ENCODE measurements at places on chromosomes 4 and X.
A peak's percentile ranks its signal among the peaks of the same experiment; 100 is the strongest.

DNA sequence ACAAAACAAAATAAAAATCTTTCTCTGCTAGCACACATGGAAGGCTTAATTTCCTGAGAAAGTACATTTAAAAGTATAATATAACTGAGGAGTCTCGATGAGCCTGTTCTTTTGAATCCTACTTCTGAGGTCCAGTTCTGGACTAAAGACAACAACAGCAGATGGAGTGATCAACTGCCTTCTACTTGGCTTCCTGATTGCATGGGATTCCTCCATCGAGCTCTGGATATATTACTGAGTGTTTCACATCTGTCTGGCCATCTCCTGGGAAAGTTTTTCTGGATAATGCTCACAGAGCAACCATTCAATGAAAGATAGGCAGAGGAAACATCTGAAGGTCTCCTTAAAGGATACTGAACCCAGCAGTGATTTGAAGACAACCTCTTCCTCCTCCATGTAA, 42.6 kb downstream of the KDR start:
- no peak for DNase-seq

GRCh38 chrX:115652221-115652620, 91.2 kb downstream of the PLS3 start:
- no peak for DNase-seq

- DNase-seq: no peak
These were observed 133.3 kb downstream of the DCK start for GRCh38 chr4:71126719-71127118.

- no peak for DNase-seq
These were observed 12.1 kb downstream of the ELF4 start for GRCh38 chrX:130098210-130098552.

- peak; percentile 45 for DNase-seq
These were observed 15.0 kb upstream of the ARSF start for GRCh38 chrX:3026074-3026815.

- DNase-seq: no peak
These were observed 137.0 kb upstream of the PSAPL1 start for GRCh38 chr4:7571701-7572100.

DNA sequence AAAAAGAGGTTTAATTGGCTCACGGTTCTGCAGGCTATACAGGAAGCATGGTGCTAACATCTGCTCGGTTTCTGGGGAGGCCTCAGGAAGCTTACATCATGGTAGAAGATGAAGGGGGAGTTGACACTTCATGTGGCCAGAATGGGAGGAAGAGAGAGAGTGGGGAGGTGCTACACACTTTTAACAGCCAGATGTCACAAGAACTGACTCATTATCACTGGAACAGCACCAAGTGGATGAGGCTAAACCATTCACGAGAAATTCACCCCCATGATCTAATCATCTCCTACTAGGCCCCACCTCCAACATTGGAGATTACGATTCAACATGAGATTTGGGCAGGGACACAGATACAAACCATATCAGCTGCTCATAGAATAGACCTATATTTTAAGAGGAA, 255.8 kb downstream of the OPHN1 start:
- no peak for DNase-seq

DNA sequence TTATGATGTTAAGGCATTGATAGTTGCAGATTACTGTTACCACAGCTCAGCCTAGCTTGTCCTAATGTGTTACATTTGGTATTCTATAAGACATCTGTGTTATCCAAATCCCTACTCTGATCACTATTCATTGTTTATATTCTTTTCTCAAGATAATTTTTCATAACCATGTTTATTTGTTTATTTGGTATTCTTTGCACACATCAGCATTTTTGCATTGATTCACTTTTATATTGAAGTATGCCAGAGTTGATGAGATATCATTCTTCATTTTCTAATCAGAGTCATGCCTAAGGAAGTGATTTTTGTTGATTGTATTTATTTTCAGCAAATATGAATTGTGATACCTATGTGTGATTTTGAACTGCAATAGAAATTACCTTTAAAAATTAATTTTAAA, 61.2 kb upstream of the PDHA2 start:
- no peak for DNase-seq

- no peak for DNase-seq
These were observed 394.7 kb upstream of the CPEB2 start for GRCh38 chr4:14607578-14607977.

DNA sequence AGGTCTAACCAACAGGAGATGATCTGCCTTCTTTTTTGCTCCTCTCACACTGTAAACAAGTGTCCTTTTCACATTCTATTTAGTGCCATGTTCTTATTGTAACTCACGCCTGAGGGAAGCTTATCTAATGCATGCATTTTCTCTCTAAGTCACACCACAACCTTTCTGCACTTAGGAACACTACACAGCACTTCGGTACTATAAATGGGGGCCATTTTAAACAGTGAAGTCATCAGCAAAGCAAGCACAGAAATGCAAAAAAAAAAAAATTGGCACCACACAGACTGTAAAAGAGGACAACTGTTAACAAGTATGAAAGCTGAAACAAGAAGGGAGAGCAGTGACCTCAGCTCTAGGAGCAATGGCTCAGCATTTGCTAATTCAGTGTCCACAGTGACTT, 45.2 kb downstream of the PRSS12 start:
- DNase-seq: no peak

GRCh38 chr4:4808086-4808485, 51.4 kb upstream of the MSX1 start:
- DNase-seq: no peak

- no peak for DNase-seq
These were observed 10.5 kb upstream of the ADD1 start for GRCh38 chr4:2832981-2833670.

GRCh38 chr4:54233277-54233696, 4.2 kb downstream of the PDGFRA start:
- peak; percentile 89 for DNase-seq

- DNase-seq: no peak
These were observed 648 bp downstream of the GRK4 start for GRCh38 chr4:2963966-2964471.

- DNase-seq: no peak
These were observed 879.3 kb upstream of the SLIT2 start for GRCh38 chr4:19372390-19372789.

- no peak for DNase-seq
These were observed 21.9 kb downstream of the APOO start for GRCh38 chrX:23885803-23886202.

GRCh38 chrX:750263-750662, 119.7 kb downstream of the SHOX start:
- DNase-seq: no peak

DNA sequence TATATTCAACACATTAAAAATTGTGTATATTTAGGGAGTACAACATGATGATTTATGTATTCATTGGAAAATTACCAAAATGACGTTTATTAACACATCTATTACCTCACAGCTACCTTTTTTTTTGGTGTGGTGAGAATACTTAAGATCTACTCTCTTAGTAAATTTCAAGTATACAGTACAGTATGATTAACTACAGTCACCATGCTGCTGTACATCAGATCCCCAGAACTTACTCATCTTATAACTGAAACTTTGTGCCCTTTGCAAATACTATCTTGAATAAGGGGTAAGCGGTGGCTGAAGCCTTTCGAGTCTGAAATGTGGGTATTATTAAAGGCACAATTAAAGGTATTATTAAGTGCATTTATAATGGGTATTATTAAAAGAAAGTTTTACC, 976 bp downstream of the PHKA1 start:
- no peak for DNase-seq

DNA sequence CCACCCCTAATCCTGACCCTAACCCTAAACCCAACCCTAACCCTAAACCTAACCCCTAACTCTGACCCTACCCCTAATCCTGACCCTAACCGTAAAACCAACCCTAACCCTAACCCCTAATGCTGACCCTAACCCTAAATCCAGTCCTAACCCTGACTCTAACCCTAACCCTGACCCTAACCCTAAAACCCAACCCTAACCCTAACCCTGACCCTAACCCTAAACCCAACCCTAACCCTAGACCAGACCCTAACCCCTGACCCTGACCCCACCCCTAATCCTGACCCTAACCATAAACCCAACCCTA, 708 bp upstream of the PCGF3 start:
- DNase-seq: no peak
